ENCODE measurements at places on chromosomes 5 and 9. TPM values are rescaled to one million over a fixed set of nuclear protein-coding genes. Genes with fewer than 3 reads are reported as not detected.

Gene STRBP
- 25.8 TPM for total RNA-seq

Gene PCDHB10
- total RNA-seq, result not detected

Gene STC2
- total RNA-seq, result 41.0 TPM

Gene CD274
- 57.6 TPM for total RNA-seq

Gene OR1N1
- not detected for total RNA-seq

Gene LRRC19
- not detected for total RNA-seq

Gene OXCT1
- total RNA-seq, result 92.6 TPM

Gene FAM120AOS
- total RNA-seq, result 33.9 TPM

Gene NR4A3
- total RNA-seq, result 51.1 TPM

Gene TNFSF8
- total RNA-seq, result 148 TPM

Gene SLC22A4
- total RNA-seq, result 1.1 TPM

Gene PRLR
- total RNA-seq, result not detected

Gene PCDHGA12
- 0.12 TPM for total RNA-seq

Gene CCDC192
- total RNA-seq, result not detected

Gene SPATA31C1
- not detected for total RNA-seq

Gene MED27
- 41.8 TPM for total RNA-seq

Gene ADRB2
- total RNA-seq, result 0.37 TPM

Gene OR1J4
- 0.21 TPM for total RNA-seq

Gene APBA1
- total RNA-seq, result 1.1 TPM

Gene OR2S2
- not detected for total RNA-seq

Gene CDC25C
- 7.9 TPM for total RNA-seq

Gene MEIKIN
- total RNA-seq, result not detected

Gene ZSWIM6
- total RNA-seq, result 7.9 TPM

Gene TAF11L6
- total RNA-seq, result not detected

Gene NUTM2G
- not detected for total RNA-seq

Gene SLC25A51
- 32.0 TPM for total RNA-seq

Data from activated CD4-positive, alpha-beta T cell treated with anti-CD3 and anti-CD28 coated beads, Interleukin-2, amount 10 ng/mL, durations not matched to agents 24 days and 14 days (primary cell).